T-helper 22 cell (primary cell): ENCODE measurements at places on chromosomes 16 and 17.

DNA sequence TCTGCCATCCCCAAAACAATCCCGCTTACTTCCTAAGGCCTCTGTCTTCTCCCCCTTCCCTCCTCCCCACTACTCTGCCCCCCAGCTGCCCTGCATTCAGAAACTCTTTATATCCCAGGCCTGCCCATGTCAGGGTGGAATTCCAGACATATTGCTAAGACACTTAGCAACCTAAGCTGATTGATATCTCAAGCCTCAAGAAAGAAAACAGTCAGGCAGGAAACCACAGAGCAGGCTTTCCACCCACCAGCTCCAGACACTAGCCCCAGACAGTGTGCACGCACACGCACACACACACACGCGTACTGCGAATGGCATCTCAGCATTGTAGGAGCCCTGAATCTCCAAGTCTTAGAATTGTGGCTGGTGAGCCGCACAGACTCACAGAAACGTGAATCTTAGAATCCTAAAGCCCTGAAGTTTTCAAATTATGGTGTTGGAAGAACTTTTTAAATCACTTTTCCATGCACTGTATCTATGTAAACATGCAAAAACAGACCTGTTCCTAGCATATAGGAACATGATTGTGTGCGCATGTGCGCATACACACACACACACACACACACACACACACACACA, 8.8 kb upstream of the LPCAT2 start:
- DNase-seq: no peak

- DNase-seq: no peak
These were observed 113.6 kb upstream of the MON1B start for GRCh38 chr16:77077256-77077922.

DNA sequence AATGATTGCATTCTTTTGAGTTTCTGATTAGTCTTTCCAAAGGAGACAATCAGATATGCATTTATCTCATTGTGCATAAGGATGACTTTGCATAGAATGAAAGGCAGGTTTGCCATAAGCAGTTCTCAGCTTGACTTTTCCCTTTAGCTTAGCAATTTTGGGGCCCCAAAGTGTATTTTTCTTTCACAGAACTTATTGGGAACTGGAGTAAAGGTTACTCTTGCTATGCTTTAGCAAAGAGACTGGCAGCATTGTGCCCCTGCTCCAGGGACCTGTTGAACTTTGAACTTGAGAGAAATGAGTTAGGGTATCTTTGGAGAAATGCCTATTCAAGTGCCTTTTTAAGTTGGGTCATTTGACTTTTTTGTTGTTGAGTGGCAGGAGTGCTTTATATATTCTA, 17.0 kb downstream of the TAT start:
- no peak for DNase-seq

DNA sequence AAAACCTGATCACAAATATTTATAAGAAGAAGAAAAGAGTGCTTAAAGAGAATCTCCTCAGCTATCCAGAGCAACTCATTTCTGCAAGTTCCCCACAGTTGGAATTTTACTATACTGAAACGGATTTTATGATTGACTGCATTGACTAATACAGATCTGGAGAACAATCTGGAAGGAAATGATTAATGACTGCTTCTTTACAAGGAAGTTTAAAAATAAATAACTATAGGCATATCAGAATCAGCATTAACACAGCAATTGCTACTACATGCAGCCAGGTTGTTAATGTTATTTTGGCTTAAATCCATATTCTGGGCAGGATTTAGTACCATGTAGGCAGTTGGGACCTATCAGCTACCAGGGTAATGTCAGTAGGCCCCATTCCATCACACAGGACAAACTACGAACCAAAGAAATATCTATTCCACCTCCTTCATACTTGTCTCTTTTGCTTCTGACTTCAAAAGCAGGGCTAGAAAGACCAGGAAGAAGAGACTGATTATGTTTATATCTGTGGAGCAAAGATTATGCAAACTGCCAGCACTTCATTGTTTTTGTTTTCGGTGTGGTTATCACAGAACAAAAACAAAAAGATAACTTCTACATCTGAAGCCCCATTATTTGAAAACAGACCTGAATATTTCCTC, 3.9 kb downstream of the SKAP1 start:
- DNase-seq: no peak

DNA sequence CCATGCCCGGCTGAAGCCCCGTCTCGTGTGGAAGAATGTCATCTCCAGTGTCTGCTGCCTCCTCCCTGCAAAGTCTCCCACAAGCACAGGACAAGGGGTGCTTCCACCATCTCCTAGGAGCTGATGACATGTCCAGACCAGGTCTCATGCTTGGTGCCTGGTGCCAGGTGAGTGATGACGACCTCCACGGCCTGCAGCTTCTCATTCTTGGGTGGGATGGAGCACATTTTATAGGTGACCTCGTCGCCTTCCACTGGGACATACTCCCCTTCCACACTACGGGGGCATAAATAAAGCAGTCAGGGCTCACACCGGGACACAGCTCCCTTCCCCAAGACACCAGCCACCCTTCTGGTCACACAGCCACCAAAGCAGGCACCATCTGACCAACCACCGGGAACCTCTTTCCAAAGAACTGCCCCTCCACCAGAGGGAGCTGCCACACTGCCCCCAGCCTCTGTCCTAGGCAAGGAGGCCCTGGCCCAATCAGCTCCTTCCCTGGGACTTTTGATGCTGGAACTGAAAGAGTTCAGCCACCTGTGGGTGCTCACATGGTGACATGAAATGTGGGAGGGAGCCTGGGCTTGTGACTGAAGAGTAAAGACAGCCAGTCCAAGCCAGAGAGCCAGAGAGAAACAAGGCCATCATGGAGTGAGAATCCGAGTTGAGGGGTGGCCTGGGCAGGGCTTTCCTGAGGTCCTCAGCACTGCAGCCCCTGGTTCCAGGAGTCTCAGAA, 13.6 kb downstream of the CARHSP1 start:
- DNase-seq: no peak
